K562 (cell line): ENCODE measurements at places on chromosomes 7 and 10. TPM values are rescaled to one million over a fixed set of nuclear protein-coding genes. Genes with fewer than 3 reads are reported as not detected.

DNA sequence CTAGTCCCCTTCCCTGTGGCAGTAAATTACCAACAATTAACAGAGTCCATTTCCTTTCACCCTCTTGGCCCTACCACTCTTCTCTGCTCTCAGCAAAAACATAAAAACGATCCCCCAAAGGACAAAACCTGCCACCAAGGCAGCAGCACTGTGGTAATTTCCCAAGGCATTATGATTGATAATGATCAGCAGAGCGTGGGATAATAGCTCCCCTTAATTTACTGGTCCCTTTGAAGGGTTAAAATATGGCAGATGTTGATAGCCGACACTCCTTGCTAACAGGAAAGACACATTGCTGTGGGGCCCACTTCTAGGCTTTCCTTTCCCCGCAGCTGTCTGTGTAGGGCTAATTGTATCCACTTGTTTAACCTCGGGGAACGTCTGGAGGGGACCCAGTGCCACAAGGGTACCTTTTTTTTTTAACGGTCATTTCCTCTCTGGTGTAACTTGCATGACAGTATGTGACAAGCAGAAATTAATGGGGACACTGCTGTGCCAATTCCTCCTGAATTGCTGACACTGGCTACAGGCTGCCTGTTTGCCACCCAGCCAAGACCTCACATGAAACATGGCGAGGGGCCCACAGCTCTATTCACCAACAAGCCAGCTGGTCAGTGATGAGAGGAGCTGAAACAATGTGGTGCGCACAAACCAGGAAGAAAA, 81.3 kb downstream of the CDK6 start:
- H3K4me1 ChIP-seq: peaks cover 21% of the 10 kb centered on the region
- DNase-seq: peak; percentile 15
- H3K4me3 ChIP-seq: no peak overlapping the region
- peak overlapping the region; percentile 17; the same call in 2 of the 3 replicates for H3K27ac ChIP-seq
- peaks cover 7% of the 10 kb centered on the region; the same call in 2 of the 3 replicates for H3K36me3 ChIP-seq

GRCh38 chr10:92695679-92696605, 6.2 kb downstream of the HHEX start:
- H3K4me3 ChIP-seq: peak overlapping the region; percentile 93
- peak overlapping the region; percentile 91 for H3K27ac ChIP-seq
- peaks cover 28% of the 10 kb centered on the region; the same call in 2 of the 3 replicates for H3K4me1 ChIP-seq
- peak; percentile 63 for DNase-seq
- no peaks in the 10 kb centered on the region for H3K27me3 ChIP-seq

DNA sequence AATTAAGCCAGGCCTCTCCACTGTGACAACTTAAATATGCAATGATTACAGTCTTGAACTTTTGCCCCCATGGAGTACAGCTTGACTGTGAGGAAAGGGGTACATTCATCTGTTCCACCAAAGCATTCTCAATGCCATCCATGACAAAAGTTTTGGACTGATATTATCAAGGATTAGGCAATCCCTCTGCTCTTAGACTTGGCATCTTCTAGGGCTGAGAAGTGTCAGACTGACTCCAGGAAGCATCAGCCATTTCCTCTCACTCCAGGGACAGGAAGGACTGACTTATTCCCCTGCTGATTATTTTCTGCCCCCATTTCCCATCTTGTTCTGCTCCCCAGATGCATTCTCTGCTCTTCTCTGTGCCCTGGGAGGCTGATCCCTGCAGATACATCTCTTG, 69.7 kb downstream of the ZNF365 start:
- DNase-seq: no peak
- H3K36me3 ChIP-seq: no peaks in the 10 kb centered on the region
- no peak overlapping the region for H3K27ac ChIP-seq
- no peak overlapping the region for H3K4me3 ChIP-seq
- no peaks in the 10 kb centered on the region for H3K4me1 ChIP-seq

- H3K4me3 ChIP-seq: no peak overlapping the region
- H3K4me1 ChIP-seq: no peaks in the 10 kb centered on the region; the same call in 2 of the 3 replicates
- H3K27me3 ChIP-seq: no peaks in the 10 kb centered on the region
- no peak overlapping the region for H3K27ac ChIP-seq
- DNase-seq: no peak
These were observed 172.2 kb upstream of the NEBL start for GRCh38 chr10:21069278-21069677.

- H3K36me3 ChIP-seq: no peaks in the 10 kb centered on the region
- H3K27me3 ChIP-seq: no peaks in the 10 kb centered on the region
- no peaks in the 10 kb centered on the region for H3K4me1 ChIP-seq
- H3K27ac ChIP-seq: no peak overlapping the region
- DNase-seq: no peak
- no peak overlapping the region for H3K4me3 ChIP-seq
These were observed 49.6 kb upstream of the CAV2 start for GRCh38 chr7:116449950-116450349.

DNA sequence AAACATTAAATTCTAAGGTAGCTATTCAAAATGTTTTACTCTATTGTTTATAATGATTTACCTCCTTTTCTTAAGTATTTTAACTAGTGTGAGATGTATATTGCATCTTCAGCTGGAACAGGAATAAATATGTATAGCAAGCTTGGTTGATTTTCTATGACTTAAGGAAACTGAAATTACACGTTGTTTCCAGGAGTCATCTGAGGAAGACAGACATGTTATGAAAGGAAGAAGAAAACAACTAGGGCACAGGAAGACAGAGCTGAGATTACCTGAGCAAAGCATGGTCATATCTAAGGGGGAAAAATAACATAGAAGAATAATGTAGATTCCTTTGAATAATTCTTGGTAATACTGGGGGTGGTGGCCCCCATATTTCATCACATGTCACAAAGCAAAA, 210.9 kb upstream of the SEMA3E start:
- no peaks in the 10 kb centered on the region for H3K36me3 ChIP-seq
- DNase-seq: no peak
- H3K27me3 ChIP-seq: no peaks in the 10 kb centered on the region

DNA sequence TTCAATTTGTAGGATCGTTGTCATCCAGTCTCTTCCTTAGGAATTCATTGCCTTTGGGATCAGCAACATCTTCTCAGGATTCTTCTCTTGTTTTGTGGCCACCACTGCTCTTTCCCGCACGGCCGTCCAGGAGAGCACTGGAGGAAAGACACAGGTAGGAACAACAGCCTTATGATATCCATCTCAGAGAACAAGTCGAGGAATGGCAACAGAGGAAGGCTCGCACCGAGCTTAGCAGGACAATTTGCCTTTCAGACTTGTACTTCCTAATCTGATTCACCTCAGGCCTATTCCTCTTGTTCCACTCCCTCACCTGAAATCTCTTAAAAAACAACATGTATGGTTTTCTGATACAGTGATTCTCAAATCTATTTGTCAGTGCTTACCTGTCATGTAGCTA, 29.5 kb downstream of the SLC26A4 start:
- DNase-seq: no peak
- no peaks in the 10 kb centered on the region for H3K36me3 ChIP-seq
- no peak overlapping the region for H3K27ac ChIP-seq

DNA sequence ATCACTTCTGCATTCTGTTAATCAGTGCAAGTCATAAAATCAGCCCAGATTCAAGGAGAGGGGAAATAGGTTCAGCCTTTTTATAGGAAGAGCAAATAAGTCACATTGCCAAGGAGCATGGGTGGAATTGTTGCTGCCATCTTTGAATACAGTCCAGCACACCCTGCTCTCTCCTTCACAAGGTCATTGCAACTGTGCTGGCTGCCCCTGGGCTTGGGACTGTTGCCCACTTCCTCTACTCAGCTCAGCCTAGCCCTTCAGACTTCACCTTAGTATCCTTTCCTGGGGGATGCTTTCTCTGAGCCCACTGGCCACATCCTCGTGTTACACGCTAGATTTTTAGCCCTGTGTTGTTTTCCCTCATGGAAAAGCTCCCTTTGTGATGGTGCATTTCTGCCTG, 527.7 kb downstream of the GALNT17 start:
- H3K27ac ChIP-seq: no peak overlapping the region
- no peak overlapping the region for H3K4me3 ChIP-seq
- no peaks in the 10 kb centered on the region for H3K36me3 ChIP-seq
- H3K4me1 ChIP-seq: no peaks in the 10 kb centered on the region
- DNase-seq: no peak

DNA sequence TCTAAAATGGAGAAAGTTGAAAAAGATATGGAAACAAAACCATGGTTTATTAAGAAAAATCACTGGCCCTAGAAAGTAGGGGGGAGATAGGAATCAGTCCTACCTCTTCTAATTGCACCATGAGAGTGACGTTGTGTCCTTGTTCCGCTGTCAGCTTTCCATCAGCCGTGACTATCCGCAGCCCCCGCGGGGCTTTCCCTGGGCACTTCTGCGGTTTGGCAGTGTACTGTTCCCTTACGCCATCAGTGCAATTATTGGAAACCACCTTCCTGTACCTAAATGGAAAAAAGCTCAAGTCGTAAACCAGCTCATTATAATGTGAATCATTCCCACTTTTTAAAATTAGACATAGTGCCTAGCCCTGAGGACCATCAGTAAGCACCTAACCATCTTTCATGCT, 512.2 kb downstream of the SORCS1 start:
- H3K27ac ChIP-seq: no peak overlapping the region
- H3K27me3 ChIP-seq: no peaks in the 10 kb centered on the region
- H3K4me1 ChIP-seq: no peaks in the 10 kb centered on the region
- no peak overlapping the region for H3K4me3 ChIP-seq
- no peaks in the 10 kb centered on the region for H3K36me3 ChIP-seq

DNA sequence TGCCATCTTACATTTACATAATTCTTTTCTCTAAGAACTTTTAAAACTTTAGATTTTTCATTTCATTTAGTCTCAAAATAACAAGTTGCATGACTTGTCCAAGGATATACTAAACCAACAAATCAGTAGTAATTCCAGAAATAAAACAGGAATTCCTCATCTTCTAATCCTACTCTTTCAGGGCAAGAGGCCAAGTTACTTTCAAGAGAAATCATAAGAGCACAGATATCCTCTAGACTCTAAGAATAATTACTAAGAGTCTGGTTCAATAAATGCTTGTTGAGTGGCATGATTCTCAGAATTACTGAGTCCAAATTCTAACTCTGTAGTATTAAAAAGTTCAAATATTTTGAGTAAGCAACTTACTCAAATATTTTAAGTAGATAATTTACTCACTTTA, 12.9 kb downstream of the PDZD8 start:
- peaks cover 10% of the 10 kb centered on the region for H3K4me1 ChIP-seq
- H3K4me3 ChIP-seq: no peak overlapping the region
- H3K27ac ChIP-seq: no peak overlapping the region
- DNase-seq: no peak

- no peaks in the 10 kb centered on the region for H3K27me3 ChIP-seq
- H3K4me3 ChIP-seq: no peak overlapping the region
- H3K4me1 ChIP-seq: no peaks in the 10 kb centered on the region
- no peak for DNase-seq
- no peaks in the 10 kb centered on the region for H3K36me3 ChIP-seq
These were observed 260.1 kb downstream of the CREB5 start for GRCh38 chr7:28672397-28672797.

DNA sequence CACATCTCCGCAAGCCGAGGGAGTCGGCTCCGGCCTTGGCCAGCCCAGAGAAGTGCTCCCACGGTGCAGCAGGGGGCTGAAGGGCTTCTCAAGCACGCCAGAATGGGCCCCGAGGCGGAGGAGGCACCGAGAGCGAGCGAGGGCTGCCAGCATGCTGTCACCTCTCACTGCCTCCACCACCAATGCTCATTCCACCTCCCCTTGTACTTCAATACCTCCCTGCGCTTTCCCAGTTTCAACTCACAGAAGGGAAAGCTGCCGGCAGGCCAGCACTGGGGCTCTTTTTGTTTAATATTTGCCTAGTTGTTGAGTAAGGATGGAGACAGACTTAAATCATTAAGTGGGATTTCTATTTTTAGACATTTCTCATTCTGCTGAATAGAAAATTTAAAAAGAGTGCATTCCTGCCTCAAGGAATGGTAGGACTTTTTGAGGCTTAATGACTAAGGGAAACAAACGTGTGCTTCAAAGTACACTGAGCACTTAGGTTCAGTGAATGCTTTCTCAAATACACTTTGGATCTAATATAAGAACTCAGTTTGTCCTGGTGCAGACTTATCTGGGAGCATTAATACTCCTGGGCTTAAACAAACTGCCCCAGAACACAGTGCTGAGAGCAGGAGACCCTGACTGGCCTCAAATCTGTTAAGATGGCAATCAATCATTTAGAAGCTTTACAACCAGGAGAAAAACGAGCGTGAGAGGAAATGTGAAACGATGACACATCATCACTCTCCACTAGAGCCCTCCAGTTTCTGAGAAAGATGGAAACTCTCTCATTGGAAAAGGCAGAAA, 131.2 kb downstream of the RALA start:
- no peak for DNase-seq
- peaks cover 16% of the 10 kb centered on the region; the same call in 2 of the 3 replicates for H3K27me3 ChIP-seq
- no peak overlapping the region for H3K4me3 ChIP-seq
- H3K36me3 ChIP-seq: no peaks in the 10 kb centered on the region
- H3K27ac ChIP-seq: no peak overlapping the region

DNA sequence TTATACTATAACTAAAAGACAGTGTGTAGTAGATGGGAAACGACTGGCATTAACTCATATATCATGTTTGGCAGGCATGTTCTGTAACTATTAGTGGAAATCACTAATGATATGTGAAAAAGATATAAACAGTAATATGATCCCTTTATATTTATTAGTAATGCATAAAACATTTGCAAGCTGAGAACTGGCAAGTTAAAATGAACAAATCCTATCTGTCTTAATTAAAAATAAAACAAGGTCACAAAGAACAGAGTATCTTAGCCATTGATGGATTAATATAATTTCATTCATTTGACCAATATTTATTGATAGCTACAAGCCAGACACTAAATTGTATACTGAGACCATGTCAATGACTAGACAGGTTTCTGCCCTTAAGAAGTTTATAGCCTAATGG, 154.5 kb downstream of the CRPPA start:
- H3K4me1 ChIP-seq: peaks cover 30% of the 10 kb centered on the region
- DNase-seq: no peak
- no peaks in the 10 kb centered on the region for H3K27me3 ChIP-seq
- H3K36me3 ChIP-seq: peaks cover 62% of the 10 kb centered on the region
- H3K27ac ChIP-seq: peak overlapping the region; percentile 93

DNA sequence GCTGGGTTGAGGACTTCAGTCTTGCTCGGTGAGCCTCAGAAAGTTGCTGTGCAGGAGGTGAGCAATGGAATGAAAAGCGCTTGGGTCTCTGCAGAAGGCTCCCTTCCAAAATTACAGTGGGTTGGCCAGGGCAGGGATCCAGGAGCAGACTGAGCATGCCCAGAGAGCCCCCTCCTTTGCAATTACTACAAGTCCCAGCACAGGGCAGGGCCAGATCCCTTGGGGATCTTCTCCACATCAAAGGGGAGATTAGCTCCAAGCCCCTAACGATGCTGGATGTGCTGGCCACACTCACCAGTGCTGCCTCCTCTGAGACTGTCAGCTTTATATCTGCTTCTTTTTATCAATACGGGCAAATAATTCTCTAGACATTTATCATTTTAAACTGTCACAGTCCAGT, 337.5 kb downstream of the RPS24 start:
- H3K36me3 ChIP-seq: no peaks in the 10 kb centered on the region
- DNase-seq: no peak
- no peaks in the 10 kb centered on the region for H3K4me1 ChIP-seq
- H3K27ac ChIP-seq: no peak overlapping the region
- peaks cover 13% of the 10 kb centered on the region; the same call in 2 of the 3 replicates for H3K27me3 ChIP-seq

The SPDYE2B gene
- total RNA-seq: not detected in 2 replicates

The IGF2BP3 gene
- total RNA-seq: 61.2 and 62.9 TPM in 2 replicates

The MMD2 gene
- total RNA-seq: not detected in 2 replicates

The OR6V1 gene
- not detected in 2 replicates for total RNA-seq
